ENCODE measurements at places on chromosomes 2 and 18.

GRCh38 chr2:224405412-224405811 is 3.5 kb upstream of the FAM124B start:
- DNase-seq: no peak

DNA sequence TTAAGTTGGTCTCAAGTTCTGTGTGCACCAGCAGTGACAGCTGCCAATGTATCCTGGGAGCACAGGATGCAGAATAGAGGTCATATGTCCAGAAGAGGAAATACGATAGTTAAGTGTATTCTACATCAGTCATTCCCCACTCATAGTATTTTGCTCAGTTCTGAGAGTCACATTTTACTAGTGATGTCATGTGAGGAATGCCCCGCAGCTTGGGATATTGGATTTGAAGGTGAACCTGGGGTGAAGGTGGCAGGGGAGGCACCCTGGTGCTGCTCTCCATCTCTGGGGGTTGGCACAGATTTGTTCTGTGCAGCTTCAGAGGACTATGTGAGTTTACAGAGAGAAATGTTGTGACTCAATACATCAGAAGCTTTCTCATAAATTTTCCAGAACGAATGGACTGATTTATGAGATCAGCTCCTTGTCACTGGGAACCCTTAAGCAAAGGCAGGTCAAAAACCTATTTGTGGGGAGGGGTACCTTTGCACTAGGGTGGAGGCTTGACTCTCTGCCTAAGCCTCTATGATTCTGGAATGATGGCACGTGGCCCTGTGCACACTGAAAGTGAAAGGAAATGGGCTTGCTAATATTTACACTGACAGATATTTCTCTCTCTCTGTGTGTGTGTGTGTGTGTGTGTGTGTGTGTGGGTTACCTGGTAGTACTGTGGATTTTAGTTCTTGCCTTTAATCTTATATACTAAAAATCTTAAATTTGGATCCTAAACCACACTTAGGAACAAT is 95.9 kb downstream of the NEB start:
- no peak for DNase-seq

DNA sequence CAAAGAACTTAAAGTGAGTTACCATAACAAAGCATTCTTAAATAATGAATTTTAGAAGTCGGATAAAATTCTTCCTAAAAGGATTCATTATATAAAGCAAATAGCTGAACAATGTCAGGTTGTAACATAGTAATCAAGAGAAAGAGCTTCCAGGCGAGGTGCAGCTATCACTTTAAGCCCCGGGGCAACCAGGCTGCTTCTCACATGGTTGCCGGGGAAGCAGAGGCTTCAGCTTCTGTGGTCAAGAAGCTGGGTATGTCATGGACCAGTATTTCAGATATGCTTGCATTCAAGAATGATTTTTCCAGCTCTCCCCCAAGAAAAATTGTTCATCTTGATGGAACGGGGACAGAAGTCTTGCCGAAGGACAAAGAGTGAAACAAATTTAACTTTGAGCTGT is 23.6 kb upstream of the KYNU start:
- DNase-seq: no peak

- DNase-seq: no peak
Measured at GRCh38 chr2:10449486-10449831, 1.3 kb upstream of the ODC1 start.

DNA sequence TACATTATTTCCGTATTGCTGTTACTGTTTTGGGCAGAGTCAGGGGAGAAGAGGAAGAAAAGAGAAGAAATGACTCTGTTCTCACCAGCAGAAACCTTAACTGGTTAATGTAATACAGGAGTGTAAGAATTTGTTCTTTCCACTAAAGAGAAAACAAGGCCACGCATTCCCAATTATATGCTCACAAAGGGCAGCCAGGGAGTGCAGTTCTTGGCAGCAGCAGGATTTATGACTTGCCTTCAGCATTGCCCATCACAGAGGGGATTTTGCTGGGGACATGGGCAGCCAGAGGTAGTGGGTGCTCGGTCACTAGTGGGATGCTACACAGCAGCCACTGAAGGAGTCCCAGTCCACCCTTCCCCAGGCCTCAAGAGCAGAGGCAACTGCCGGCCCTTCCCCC is 18.4 kb downstream of the MREG start:
- no peak for DNase-seq

DNA sequence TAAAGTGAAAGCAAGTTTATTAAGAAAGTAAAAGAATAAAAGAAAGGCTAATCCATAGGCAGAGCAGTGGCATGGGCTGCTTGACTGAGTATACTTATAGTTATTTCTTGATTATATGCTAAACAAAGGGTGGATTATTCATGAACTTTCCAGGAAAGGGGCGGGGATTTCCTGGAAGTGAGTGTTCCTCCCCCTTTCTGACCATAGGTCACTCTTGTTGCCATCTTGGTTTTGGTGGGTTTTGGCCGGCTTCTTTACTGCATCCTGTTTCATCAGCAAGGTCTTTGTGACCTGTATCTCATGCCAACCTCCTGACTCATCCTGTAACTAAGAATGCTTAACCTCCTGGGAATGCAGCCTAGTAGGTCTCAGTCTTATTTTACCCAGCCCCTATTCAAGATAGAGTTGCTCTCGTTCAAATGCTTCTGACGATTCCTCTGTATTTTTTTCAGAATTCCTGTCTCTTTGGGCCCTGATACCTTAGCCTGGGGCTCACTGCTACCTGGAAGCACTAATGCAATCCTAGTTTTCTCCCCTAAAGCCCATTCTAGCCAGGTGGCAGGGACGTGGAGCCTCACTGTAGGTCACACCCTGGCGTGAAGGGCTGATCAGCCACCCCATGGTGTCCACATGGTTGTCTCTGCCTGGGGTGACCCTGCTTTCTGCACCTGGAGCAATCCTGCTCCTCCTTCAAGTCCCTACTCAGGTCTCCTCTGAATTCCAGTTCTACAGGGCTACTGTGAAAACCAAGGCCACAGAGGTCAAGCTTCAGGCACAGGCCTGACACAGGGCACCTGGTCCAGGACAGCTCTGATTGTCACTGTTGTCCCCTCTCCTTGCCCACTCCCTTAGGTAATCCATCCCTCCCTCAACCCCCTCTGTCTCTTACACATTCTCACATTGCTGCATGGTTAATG is 6.0 kb upstream of the SLC35F6 start:
- DNase-seq: no peak

Measured in NCI-H1436 treated with DMSO at 0.1 percent for 48 hours (cell line).